ENCODE measurements at places on chromosomes 16 and 17. TPM values are rescaled to one million over a fixed set of nuclear protein-coding genes. Genes with fewer than 3 reads are reported as not detected.

LAT gene
- 4.3 TPM for total RNA-seq

WDR81 gene
- 28.7 TPM for total RNA-seq

SNX11 gene
- total RNA-seq, result 28.8 TPM

CCL16 gene
- total RNA-seq, result not detected

MMP2 gene
- total RNA-seq, result 13.1 TPM

KRTAP4-3 gene
- total RNA-seq, result not detected

FBXO47 gene
- not detected for total RNA-seq

GRAP gene
- total RNA-seq, result 0.38 TPM

DOK4 gene
- total RNA-seq, result 35.7 TPM

NETO2 gene
- 76.3 TPM for total RNA-seq

RASD1 gene
- 3.1 TPM for total RNA-seq

MIF4GD gene
- total RNA-seq, result 38.5 TPM

PPP1R27 gene
- total RNA-seq, result not detected

ACSM3 gene
- 3.8 TPM for total RNA-seq

VWA3A gene
- 0.07 TPM for total RNA-seq

ZNF624 gene
- 1.4 TPM for total RNA-seq

NAGS gene
- total RNA-seq, result 0.82 TPM

SRL gene
- 0.06 TPM for total RNA-seq

MLYCD gene
- 1.9 TPM for total RNA-seq

FOXN1 gene
- total RNA-seq, result 0.05 TPM

IGFBP4 gene
- 2,905 TPM for total RNA-seq

ADAD2 gene
- total RNA-seq, result not detected

MAF gene
- total RNA-seq, result 0.34 TPM

PPM1E gene
- 0.07 TPM for total RNA-seq

BFAR gene
- 125 TPM for total RNA-seq

SOX15 gene
- 0.26 TPM for total RNA-seq

GJC1 gene
- total RNA-seq, result 27.2 TPM

RAB37 gene
- total RNA-seq, result 1.3 TPM

MRPS23 gene
- 244 TPM for total RNA-seq

TAT gene
- 0.06 TPM for total RNA-seq

TNFRSF13B gene
- not detected for total RNA-seq

CBX4 gene
- total RNA-seq, result 30.6 TPM

LDHD gene
- total RNA-seq, result 0.87 TPM

ZNF287 gene
- total RNA-seq, result 12.7 TPM

CCL18 gene
- not detected for total RNA-seq

HOXB7 gene
- total RNA-seq, result 31.7 TPM

PPY gene
- 0.44 TPM for total RNA-seq

TSNAXIP1 gene
- 0.48 TPM for total RNA-seq

INO80E gene
- 100 TPM for total RNA-seq

TNFRSF17 gene
- total RNA-seq, result not detected

TBX21 gene
- 0.13 TPM for total RNA-seq

RPL38 gene
- total RNA-seq, result 2,750 TPM

MSLN gene
- 2.5 TPM for total RNA-seq

CLEC3A gene
- total RNA-seq, result not detected

ANKFY1 gene
- 26.4 TPM for total RNA-seq

HOXB9 gene
- 7.1 TPM for total RNA-seq
